Hindlimb muscle (tissue), 1 donor: ENCODE measurements at places on chromosomes 4 and X.

- DNase-seq: no peak
Observed at GRCh38 chr4:141416219-141416618, 195.5 kb downstream of the ZNF330 start.

GRCh38 chr4:54499308-54500074 is 158.3 kb upstream of the KIT start:
- no peak for DNase-seq

GRCh38 chr4:150255610-150256224 is 177.5 kb downstream of the DCLK2 start:
- DNase-seq: no peak

- DNase-seq: no peak
Observed at GRCh38 chrX:37815366-37815765, 32.0 kb downstream of the DYNLT3 start.

- DNase-seq: no peak
Observed at GRCh38 chrX:51257490-51257889, 75.1 kb upstream of the NUDT10 start.

GRCh38 chr4:24910499-24910898 is 2.3 kb downstream of the CCDC149 start:
- DNase-seq: no peak
